Retina (tissue), 1 donor: ENCODE measurements at places on chromosomes 12 and 14.

DNA sequence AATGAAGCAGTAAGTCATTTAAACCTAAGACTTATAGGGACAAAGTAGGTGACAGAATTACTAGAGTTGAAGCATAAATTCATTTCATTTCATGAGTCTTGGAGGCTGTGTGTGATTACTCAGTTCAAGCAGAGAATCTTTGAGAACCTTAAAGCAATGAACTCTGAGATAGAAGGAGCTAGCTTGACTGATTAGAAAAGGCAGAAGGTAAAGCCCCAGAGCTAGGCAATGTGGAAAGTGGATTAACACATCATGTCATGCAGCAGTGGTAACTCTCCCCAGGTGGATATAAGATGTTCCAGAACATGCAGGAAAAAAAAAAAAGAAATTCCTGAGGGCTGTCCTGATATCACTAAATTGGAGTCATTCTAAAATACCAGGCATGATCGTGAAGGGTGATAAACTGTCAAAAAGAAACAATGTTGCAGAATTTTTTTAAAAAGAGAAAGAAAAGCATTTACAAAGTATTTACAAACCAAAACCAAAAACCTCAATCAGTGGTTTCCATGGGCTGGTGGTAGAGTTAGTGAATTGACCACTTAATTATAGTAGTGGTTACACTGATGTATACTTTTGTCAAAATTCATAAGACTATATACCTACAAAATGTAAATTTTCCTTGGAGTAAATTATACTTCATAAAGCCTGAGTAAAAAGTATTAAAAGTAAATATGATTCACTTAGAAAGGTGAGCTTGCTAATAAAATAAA, 12.7 kb upstream of the SLC16A7 start:
- DNase-seq: no peak

GRCh38 chr12:48145981-48146380, 11.3 kb downstream of the ASB8 start:
- no peak for DNase-seq

DNA sequence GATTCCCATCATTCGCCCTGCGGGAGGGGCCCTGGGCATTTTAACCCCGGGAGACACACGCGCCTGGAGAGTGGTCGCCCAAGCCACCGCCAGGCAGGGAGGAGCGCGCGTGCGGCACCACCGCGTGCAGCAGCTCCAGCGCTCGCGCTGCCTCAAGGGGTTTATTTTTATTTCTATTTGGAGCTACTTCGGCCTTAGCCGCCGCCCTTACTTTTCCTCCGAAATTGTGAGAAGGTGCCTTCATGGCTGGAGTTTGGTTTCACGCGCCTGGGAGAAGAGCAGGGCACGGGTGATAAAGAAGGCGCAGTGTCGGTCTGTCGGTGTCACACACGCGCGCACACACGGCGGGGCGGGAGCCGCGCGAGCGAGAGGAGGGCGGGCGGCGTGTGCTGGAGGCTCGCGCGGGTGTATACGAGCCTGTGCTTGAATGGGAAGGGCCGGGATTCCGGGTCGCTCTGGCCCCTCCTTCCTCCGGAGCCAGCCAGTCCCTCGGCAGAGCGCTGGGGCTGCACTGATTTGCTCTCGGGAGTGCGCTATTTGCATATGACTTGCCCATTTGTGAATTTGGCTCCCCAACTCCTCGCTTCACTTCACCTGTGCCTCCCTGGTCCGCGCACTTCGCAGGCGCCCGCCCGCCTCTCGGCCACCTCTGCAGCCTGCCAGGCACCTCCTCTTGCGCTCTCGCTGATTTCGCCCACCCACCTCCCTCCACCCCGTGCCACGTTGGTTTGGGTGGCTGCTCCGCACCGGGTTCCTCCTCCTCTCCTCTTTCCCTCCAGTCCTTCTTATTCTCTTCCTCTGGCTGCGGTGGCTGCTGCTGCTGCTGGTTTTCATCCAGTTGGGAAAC, 932.3 kb downstream of the DIO2 start:
- DNase-seq: peak; percentile 92

GRCh38 chr14:103509864-103510723, 12.5 kb downstream of the CKB start:
- no peak for DNase-seq

DNA sequence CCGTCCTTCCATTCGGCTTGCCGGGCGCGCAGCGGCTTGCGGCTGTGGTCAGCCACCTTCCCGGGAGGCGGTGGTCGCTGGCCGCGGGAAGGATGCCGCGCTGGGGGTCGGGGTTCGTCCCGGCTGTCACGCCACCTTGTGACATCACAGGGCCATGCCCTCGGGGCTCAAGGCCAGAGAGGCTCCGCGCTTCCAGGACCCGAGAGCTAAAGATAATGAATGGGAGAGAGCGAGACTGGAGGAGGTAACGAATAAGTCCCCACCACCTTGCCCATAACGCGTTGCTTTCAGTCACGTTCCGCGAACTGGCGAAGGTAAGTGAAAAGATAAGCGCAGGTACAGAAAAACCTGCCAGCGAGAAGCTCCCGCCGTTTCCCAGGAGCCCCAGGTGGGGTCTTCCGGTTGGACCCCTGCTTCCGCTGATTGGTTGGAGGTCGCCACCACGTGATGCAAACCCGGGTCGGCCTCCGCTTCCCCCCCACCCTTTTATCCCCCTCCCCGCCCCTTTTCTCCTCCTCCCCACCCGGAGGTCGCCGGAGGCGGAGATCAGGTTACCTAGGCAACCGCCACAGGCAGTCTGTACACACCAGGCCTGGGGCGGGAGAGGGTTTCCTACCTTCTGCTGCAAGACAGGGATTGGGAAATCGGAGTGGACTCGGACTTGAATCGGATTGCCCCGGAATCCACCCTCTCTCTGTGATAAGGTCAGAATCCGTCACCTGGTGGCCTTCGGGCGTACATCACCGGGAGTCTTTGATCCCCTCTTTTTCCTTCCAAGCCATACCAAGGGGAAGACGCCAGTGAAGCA, at the start of gene LRRC9:
Gene LRRC9 (plus strand): TSS at position 575 of the 808 bp plus-strand sequence.
- peak; percentile 95 for DNase-seq

GRCh38 chr12:88420457-88420856, 159.8 kb downstream of the KITLG start:
- no peak for DNase-seq

- peak; percentile 35 for DNase-seq
These were observed 81.5 kb downstream of the DPF3 start for GRCh38 chr14:72812292-72812851.
